Cardiac atrium fibroblast (primary cell): ENCODE measurements at places on chromosomes 2 and 18. TPM values are rescaled to one million over a fixed set of nuclear protein-coding genes. Genes with fewer than 3 reads are reported as not detected.

SERTAD2 gene
- 9.4 and 10.4 TPM in 2 replicates for total RNA-seq

CAPN14 gene
- 1.1 TPM in 1 of 2 replicates, not detected in the other for total RNA-seq

DYSF gene
- total RNA-seq: 6.3 and 12.2 TPM in 2 replicates

TDRD15 gene
- not detected in 2 replicates for total RNA-seq

IHH gene
- under 0.01 TPM in 1 of 2 replicates, not detected in the other for total RNA-seq

LRATD1 gene
- total RNA-seq: 0.49 TPM in 1 of 2 replicates, not detected in the other

SERPINB13 gene
- not detected in 2 replicates for total RNA-seq

CCDC138 gene
- 3.7 and 7.4 TPM in 2 replicates for total RNA-seq

ACYP2 gene
- 8.5 and 13.8 TPM in 2 replicates for total RNA-seq

GAD1 gene
- not detected in 2 replicates for total RNA-seq

IL1F10 gene
- not detected in 2 replicates for total RNA-seq

CEP192 gene
- total RNA-seq: 8.3 and 28.9 TPM in 2 replicates

TMEM163 gene
- total RNA-seq: 1.3 TPM in 1 of 2 replicates, not detected in the other

PPIG gene
- total RNA-seq: 12.6 and 32.4 TPM in 2 replicates

PCBP1 gene
- total RNA-seq: 65.0 and 94.4 TPM in 2 replicates

KIF1A gene
- not detected in 2 replicates for total RNA-seq

GNAL gene
- 0.72 and 2.1 TPM in 2 replicates for total RNA-seq

MROH2A gene
- not detected in 2 replicates for total RNA-seq

TMEM150A gene
- total RNA-seq: 21.4 and 31.4 TPM in 2 replicates

CNNM4 gene
- total RNA-seq: 2.0 and 3.2 TPM in 2 replicates

DSC3 gene
- 12.2 and 15.3 TPM in 2 replicates for total RNA-seq

SERPINB5 gene
- not detected in 2 replicates for total RNA-seq
